Gastrocnemius medialis (tissue), 4 donors: ENCODE measurements at places on chromosomes 1 and 21.

GRCh38 chr1:165539908-165540307 is 3.9 kb upstream of the LRRC52 start:
- peak; percentile 40 for DNase-seq

GRCh38 chr1:226268421-226269124 is 40.4 kb downstream of the LIN9 start:
- no peak for DNase-seq

DNA sequence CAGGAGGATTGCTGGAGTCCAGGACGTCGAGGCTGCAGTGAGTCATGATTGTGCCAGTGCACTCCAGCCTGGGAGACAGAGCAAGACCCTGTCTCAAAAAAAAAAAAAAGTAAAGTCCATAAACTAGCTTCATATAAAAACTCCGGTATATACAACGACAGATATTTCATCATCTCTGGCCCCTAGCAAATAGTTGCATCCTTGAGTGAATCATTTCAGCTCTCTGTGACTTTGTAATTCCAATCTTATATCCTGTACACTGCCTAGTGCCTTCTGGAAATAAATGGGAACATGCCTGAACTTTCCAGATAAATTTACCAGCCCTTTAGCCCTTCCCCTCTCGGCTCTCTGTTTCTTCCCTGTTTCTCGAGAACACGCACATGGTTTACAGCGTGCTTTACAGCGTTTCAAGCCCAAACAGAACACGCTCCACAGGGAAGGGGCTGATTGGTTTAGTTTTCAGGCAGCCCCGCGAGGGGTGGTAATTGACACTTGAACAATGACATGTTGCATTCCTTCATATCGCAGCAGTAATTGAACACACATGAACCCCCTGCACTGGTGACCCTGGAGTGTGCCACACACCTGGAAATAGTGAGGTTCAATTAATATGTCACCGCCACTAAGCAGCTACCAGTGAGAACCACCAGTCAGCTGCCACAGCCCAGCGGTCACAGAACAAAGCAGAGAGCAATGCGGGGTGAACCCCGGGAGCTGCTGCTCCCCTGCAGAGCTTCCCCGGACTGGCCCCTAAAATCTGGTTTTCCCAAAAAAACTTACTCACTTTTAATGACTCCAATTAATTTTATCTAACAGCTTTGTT is 35.7 kb upstream of the SIM2 start:
- no peak for DNase-seq

GRCh38 chr1:16392740-16393569 is 25.9 kb downstream of the SZRD1 start:
- DNase-seq: no peak

DNA sequence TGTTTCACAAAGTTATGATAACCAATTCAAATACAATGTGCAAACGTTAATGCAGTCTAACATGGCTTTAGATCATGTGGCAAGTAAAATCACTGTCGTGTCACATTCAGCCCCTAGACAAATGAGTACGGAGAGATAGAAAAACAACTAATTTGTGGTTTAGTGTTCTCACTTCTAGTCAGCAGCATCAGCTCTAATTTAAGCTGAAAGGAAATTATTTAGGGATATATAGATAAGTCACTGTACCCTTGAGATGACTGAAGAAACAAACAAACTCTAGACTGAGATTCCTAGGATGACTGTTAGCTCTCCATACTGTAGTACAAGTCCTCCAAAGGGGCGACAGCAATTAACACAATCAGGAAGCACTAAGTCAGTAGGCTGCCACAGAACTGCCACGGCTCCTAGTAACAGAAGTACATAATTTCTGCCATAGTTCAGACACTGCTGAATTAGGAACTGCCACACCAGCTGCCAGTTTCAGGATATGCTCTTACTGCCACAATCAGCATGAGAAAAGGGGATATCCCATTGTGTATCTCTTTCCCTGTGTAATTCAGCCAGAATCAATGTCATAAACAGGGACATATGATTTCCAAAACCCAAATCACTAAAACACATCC is 150.4 kb upstream of the NEGR1 start:
- no peak for DNase-seq

DNA sequence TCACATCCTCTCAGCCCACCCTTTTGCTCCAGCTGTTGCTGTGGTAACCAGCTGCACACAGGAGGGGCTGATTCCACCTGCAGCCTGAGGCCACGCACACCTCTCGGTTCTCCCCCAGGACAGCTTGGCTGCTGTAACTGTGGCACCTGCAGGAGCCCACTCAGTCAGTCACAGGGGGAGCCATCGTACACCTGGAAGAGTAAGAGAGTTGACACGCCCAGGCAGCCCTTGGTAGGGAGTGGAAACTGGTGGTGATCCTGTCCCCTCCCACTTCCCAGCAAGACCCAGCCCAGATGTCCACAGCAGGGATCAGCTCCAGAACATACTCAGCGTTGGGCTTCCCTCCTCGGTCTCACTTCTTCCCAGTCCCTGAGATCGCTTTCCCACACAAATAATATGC is 32.2 kb upstream of the BACE2 start:
- DNase-seq: no peak

GRCh38 chr1:67886076-67886475 is 52.8 kb upstream of the GNG12 start:
- DNase-seq: no peak

- DNase-seq: no peak
Observed at GRCh38 chr1:187853505-187853904, 1024.8 kb downstream of the PLA2G4A start.

DNA sequence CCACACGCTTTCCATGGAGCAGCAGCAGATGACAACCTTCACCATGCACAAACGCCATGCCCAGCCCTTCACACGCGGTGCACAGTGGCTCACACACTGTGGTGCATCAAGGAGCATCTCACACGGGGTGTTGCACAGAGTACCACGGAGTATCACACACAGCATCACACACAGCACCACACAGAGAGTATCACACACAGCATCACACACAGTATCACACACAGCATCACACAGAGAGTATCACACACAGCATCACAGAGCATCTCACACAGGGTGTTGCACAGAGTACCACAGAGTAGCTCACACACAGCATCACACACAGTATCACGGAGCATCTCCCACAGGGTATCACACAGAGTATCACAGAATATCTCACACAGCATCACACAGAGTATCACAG is 122.2 kb upstream of the RAB4A start:
- DNase-seq: no peak

DNA sequence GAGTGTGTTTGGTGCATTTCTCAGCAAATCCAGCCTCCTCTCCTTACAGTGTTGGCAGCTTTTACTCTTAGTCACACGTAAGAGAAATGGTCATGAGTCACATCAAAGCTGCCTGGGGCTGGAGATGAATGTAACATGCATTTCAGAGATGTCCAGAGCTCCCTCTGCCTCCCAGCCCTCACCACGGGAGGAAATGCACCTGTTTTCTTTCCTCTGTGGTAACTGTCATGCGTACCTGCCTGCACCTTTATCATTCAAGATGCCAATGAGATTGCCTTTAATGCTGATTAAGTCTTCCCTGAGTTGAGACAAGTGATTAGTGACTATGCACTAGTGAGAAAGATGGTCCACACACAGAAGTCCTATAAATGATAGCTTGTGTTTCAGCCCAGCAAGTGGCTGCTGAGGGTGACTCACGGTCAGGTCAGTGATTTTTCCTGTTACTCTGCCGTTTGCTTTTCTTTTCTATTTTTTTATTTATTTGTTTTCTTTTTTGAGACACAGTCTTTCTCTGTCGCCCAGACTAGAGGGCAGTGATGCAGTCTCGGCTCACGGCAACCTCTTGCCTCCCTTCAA is 277.3 kb upstream of the FMN2 start:
- DNase-seq: no peak
